ENCODE measurements at places on chromosomes 16 and 17.
A peak's percentile ranks its signal among the peaks of the same experiment; 100 is the strongest.

GRCh38 chr17:78014646-78015045 lies 56.1 kb downstream of the TNRC6C start:
- no peak for DNase-seq

DNA sequence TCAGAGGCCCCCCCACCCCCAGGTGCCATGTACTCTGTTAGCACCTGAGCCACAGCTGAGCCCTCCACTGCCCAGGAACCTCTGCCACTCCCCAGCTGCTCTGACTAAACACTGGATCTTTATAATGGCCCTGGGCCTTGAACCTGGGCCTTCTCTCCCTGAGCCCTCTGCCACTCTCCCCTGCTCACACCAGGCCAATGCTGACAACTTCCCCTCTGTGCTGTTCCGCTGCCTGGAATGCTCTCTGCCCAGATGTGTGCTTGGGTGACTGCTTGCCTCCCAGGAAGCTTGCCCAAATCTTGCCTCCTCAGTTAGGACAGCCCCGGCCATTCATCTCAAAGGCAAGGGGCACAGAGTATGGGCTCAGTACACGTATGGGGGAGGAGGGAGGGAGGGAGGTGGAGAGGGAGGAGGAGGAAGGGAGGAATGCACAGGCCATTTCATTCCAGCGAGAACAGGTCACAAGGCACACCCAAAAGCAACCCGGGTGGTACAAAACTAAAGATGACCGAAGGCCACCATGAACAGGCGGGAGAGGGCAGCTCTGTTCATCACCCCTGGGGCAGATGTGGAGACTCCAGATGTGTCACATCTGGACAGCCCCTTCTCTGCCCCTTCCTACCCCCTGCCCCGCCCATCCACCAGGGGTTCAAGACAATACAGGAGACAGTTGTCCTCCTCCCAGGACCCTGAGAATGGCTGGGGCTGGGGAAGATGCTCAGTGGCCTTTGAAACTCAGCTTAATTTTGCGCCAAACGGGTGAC lies 15.3 kb upstream of the TNFRSF13B start:
- no peak for DNase-seq

- no peak for DNase-seq
Observed at GRCh38 chr17:39635614-39636176, 1.2 kb upstream of the STARD3 start.

DNA sequence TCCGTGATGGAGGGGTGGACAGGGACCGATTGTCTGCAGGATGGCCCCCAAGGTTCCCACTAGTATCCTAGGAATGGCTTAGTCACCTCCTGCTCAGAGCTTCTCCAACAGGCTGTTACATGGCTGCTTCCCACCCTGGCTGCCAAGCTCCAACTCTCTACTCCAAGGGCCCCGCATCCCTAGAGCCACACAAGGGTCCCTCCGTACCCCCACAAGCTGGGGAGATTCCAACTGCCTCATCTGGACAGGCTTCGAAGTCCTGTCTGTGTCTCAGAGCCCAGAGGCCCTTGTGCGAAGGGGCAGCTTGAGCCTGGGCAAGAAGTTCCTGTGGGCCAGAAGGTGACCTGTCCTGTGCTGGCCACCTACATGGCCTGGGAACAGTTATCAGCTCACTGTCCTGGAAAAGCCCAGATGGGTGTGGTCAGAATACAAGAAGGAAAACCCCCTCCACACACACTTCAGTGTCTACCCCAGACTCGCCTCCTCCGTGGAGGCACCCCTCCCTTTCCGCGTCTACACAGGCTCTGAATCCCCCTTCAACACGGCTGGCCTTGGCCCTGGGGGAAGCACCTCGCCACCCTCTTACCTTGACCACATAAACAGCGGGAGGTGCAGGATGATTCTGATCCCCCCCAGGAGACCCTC lies 586 bp downstream of the MEAK7 start:
- DNase-seq = peak; percentile 32

DNA sequence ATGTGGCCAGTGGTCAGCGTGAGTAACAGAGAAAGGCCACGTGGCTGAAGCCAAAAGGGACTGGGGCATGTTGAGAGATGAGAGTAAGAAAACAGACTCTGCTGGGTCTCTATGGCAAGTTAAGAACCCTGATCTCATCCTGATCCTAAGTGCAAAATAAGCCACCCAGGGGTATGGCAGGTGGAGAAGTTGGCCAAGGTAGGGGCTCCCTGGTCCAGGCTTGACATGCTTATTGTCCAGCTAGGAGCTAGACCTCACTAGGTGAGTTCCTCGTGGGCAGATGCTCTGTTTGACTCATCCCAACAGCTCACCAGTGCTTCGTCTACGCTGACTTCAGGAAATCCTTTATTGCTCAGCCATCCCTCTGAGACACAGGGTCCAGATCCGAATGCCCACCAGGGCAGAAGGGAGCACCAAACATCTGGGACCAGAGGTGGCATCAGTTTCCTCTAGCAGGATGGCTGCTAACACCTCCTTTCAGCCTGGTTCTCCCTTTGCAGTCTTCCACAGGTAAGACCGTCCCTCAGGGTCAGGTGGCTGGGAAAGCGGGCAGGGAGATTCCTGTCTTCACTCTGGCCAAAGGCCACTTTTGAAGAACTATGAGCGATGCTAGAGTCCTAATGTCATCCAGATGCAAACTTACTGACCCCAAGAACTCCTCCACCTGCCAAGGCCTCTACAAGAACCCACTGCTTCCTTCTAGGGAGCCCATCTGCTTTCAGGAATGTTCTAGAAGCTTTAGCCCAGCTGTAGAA lies 99.5 kb downstream of the CDYL2 start:
- no peak for DNase-seq

- no peak for DNase-seq
Observed at GRCh38 chr17:77214328-77214727, 73.6 kb downstream of the SEC14L1 start.

- DNase-seq = no peak
Observed at GRCh38 chr17:44314031-44314430, 5.6 kb downstream of the RUNDC3A start.

DNA sequence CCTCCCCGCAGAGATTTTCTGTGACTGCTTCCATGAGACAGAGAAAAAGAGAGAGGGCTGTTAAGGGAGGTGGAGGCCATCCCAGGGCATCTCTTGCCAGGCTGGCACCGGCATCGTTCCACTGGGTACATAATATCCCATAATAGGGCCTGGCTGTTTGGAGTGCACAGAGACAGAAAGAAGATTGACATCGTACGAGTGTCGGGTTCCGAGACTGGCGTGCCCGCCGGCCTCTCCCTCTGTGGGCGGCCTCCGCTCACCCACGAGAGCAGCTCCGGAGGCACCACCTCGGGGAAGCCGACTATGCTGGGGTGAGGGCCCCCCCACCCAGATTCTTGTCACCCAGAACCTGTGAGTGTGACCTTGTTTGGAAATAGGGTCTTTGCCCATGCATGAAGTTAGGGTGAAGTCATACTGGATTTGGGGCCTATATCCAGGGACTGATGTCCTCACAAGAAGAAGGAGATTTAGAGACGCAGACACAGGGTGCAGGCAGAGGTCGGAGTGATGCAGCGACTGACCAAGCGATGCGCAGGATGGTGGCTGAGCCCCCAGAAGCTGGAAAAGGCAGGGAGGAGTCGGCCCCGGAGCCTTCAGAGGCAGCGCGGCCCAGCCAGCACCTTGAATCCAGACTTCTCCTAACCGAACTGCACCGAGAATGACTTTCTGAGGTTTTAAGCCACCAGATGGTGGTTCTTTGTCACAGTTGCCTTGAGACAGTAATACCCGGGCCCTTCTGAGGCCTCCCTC lies 101.8 kb upstream of the CIBAR2 start:
- no peak for DNase-seq

DNA sequence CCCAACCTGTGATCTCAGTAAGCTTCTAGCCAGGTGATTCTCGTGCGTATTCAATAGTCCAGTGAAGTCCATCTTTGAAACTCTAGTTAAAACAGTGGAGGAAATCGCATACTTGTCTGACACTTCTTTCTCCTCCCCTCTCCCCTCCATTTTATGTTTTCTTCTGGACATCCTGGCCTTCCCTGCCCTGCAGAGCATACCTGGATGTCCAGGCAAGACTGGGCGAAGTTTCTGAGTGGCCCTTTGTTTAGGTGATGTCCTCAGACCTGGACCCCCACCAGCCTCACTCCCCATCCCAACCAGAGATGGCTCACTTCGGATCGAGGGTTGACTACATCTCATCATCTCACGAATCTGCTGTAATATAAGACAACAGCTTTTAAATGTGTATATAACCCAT lies 65.7 kb downstream of the CCDC182 start:
- no peak for DNase-seq

DNA sequence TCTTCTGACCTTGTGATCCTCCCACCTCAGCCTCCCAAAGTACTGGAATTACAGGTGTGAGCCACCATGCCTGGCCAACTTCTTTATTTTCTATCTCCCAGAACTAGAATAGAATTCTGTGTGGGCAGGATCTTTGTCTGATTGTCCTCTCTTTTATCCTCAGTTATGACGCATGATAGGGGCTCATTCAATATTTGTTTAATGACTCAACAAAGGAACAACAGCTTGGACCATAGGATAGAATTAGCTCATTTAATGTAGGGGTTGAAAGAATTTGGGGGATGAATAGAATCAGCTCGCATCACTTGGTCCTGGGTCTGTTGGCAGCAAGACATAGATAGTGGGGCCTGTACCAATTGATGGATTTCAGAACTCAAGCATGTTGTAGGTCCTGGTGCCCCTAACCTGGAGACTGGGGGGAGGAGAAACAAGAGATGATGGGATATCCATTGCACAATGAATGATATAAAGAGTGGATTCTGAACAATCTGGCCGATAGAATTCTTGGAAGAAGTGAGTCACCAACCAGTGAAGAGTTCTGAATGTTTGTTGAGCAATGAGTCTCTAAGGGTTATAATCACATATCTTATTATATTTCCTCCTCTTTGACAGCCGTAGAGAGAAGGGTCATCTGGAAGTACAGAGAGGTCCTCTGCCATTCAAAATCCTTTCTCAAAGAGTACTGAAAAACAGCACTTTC lies 250.2 kb downstream of the HS3ST4 start:
- DNase-seq = no peak

DNA sequence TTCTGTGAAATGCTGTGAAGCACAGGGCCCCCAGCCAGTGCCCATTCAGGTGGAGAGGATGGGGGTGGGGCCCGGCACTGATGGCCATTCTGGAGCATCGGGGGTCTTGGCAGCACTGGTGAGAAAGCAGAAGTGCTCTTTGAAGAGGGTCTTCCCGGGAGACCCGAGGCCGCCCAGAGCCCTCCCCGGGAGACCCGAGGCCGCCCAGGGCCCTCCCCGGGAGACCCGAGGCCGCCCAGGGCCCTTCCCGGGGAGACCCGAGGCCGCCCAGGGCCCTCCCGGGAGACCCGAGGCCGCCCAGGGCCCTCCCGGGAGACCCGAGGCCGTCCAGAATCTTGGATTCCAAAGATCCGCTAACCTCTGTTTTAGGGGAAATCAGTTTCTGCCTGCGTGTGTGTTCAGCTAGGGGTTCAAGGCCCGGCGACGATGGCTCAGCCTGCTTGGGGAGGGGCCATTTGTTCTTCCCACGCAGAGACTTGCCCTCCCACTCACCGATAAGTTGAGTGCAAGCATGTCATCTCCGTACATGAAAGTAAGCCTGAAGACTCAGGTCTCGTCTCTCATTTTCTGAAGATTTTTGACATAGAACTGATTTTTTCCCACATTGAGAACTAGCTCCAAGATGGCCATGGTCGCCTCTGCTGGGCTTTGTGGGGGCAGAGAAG lies 35.2 kb upstream of the CAPN15 start:
- DNase-seq = no peak

DNA sequence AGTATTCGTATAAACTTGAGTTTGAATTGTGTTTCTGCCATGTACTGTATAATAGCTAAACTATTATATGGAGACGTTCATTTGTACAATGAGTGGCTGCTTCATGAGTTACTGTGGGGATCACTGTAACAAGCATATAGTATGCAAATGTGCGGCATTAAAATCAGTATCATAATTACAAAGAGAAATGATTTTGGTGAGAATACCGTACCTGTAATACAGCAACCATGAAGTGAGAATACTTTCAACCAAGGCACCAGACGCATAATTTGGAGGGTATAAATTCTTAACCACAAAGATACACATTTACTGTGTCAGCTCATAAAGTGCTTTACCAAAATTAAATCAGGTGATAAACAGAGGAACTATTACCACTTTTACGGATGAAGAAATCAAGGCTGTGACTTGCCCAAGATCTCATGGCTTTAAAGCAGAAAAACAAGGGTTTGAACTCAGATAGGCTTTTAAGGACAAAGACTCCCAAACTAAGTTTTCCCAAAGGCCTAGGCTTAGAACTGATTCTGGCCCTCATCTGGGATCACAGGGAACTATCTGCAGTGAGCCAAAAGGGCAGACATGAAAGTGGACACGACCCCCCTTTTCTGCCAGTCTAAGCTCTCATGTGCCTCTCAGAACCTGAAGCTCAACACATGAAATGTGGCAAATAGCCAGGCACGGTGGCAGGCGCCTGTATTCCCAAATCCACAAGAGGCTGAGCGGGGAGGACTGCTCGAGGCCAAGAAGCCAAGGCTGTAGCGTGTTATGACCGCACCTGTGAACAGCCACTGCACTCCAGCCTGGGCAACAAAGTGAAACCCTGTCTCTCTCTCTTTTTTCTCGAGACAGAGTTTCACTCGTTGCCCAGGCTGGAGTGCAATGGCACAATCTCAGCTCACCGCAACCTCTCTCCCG lies 6.4 kb downstream of the RPS15A start:
- DNase-seq = no peak

GRCh38 chr17:796609-797008 lies 14.5 kb downstream of the MRM3 start:
- DNase-seq = no peak

- no peak for DNase-seq
Observed at GRCh38 chr17:80458016-80458415, 18.4 kb downstream of the NPTX1 start.

DNA sequence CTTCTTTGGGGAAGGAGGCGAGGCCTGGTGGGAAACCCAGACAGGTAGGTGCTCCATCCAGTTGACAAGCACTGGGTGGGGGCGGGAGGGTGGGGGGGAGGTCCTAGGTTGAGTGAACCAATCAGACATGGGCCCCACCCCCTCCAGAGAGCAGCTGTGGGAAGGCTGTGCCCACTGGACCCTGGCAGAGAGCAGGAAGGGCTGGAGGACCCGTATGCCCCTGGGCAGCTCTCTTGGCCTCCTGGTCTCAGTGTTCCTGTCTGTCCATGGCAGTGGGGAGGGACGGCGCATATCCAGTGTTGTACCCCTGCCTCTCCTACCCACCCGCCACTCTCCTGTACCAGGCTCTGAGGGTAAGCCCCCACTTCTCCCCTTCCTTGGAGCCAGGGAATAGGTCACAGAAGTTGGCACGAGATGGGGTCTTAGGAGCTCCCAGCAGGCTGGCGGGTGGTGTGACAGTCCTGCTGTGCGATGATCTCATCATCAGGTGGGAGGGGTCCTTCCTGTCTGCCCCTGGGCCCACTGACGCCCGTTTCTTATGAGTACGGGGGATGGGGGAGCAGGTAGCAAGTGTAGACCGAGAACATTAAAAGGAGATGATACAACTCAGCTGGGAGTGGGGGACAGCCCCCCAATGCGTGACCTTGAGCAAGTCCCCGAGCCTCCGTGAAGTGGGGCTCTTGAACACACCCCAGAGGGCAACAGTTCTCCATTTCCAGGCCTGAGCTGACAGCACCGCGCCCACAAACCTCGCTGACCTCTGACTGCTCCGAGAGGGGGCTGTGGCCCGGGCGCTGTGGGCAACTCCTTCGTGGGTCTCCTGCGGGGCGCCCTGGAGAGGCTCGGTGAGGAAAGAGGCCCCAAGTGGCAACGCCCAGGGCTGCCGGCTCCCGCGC lies 1.2 kb upstream of the ZFPM1 start:
- peak; percentile 49 for DNase-seq

GRCh38 chr17:52106638-52107261 lies 51.8 kb downstream of the CA10 start:
- DNase-seq = peak; percentile 64

- peak; percentile 18 for DNase-seq
Observed at GRCh38 chr17:48541577-48542113, 3.3 kb downstream of the HOXB2 start.
